Liver (tissue), 10 donors: ENCODE measurements at places on chromosomes 11 and 22. TPM values are rescaled to one million over a fixed set of nuclear protein-coding genes. Genes with fewer than 3 reads are reported as not detected.
A peak's percentile ranks its signal among the peaks of the same experiment; 100 is the strongest.

Gene ART5
- not detected for polyA plus RNA-seq

Gene PNPLA5
- polyA plus RNA-seq: not detected

Gene NOX4
- polyA plus RNA-seq: 0.29 TPM

Gene BLID
- polyA plus RNA-seq: not detected

Gene OR51B5
- not detected for polyA plus RNA-seq

Gene SLC6A5
- not detected for polyA plus RNA-seq

Gene ENDOD1
- polyA plus RNA-seq: 5.1 TPM

Gene OR52I1
- polyA plus RNA-seq: not detected

Gene ARVCF
- 3.8 TPM for polyA plus RNA-seq

Gene BAIAP2L2
- polyA plus RNA-seq: 0.44 TPM

Gene DERL3
- 3.3 TPM for polyA plus RNA-seq

Gene KCNK4
- polyA plus RNA-seq: not detected

- no peak for DNase-seq
These were observed 17.0 kb downstream of the KCNE3 start for GRCh38 chr11:74450318-74450717.

DNA sequence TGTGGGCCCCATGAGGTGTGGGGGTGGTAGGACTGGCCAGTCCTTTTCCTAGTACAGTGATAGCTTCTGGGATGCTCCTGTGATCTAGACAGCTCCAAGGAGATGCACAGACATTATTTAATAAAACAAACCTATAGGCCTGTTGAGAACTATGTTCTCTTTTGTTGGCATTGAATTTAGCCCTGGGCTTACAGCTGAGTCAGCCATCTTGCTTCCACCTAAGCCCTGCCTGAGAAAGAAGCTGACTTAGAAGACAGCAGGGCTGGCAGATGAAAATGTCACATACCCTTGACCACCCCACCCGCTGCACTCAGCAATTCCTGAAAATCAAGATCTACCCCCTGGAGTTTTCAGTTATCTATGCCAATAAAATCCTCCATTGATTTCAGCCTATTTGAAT, 353.2 kb downstream of the CADM1 start:
- no peak for DNase-seq

- DNase-seq: no peak
These were observed 26.1 kb upstream of the ZBTB44 start for GRCh38 chr11:130340671-130341319.

GRCh38 chr11:64877390-64878222, 815 bp downstream of the EHD1 start:
- DNase-seq: no peak

DNA sequence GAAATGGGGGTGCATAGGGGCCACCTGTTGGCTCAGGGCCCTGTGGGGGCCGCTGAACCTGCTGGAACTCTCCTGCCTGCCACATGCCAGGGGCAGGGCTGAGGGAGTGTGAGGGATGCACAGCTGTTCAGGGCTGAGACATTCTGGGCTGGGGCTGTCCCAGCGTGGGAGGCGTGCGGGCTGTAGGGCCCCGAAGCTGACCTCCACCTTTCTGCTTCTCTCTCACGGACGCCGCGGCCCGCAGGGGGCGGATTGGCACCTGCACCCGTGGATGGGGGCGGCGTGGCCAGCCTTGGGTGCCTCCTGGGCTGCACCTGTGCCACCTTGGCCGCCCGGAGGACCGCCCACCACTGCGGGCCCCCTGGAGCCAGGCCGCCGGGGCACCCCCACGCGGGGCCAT, 4.1 kb downstream of the CCDC188 start:
- no peak for DNase-seq

- no peak for DNase-seq
These were observed 85.8 kb downstream of the RELT start for GRCh38 chr11:73461964-73462363.

GRCh38 chr11:82895437-82896091, 4.7 kb downstream of the PRCP start:
- no peak for DNase-seq

DNA sequence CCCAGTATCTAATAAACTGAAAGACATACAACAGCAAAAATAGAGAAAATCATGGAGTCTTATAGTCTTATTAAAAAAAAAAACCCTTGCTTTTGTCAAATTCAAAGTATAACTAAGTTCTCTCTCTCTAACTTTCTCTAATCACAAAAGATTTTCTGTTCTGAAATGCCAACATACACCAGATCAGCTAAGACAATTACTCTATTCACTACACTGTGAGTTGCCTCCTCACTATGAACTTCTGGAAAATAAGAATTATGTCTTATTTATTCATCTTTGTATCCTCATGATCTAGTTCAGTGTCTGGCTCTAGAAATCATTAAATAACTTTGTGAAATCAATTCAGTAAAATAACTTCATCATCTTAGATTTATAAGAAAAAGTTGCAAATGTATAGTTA, 12.7 kb downstream of the FAM76B start:
- DNase-seq: no peak

GRCh38 chr22:17770180-17771077, 3.8 kb downstream of the BID start:
- no peak for DNase-seq

DNA sequence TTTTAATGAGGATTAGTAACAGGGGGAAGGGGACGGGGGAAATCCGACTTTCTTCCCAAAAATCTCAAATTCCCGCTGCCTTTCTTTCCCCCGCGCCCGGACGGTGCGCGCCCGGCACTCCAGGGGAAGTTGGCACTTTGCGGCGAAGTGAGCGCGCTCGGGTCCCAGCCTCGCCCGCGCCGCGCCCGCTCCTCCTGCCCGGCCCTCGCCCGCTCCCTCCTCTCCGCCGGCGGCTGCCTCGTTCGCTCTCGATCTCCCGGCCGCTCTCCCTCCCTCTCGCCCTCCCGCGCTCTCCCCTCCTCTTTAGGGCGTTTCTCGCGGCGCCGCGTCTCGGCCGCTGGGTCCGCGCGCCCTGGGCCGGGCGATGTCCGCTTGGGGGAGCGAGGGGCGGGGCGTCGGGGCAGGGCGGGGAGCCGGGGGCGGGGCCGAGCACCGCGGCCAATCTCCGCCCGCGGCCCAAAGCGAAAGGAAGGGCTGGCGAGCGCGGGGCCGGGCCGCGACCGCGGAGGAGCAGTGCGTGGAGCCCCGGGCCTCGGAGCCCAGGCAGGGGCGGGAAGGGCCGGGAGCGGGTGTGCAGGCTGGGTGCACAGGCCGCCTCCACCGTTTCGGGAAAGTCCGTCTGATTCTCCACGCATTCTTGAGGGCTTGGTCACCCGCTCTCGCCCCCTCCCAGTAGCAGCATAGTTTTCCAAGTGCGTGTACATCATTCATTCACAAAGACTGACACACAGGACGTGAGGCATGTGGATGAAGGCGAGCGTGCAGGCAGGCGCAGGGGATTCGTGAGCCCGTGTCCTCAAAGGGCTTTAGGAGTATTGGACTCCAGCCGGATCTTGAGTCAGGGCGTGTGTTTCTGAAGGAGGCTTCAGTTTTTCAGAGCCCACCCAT, 65.1 kb downstream of the ETS1 start:
- peak; percentile 92 for DNase-seq

GRCh38 chr22:36198536-36198935, 3.1 kb downstream of the APOL4 start:
- DNase-seq: no peak

- no peak for DNase-seq
These were observed 19.1 kb downstream of the RFPL2 start for GRCh38 chr22:32185821-32186220.

DNA sequence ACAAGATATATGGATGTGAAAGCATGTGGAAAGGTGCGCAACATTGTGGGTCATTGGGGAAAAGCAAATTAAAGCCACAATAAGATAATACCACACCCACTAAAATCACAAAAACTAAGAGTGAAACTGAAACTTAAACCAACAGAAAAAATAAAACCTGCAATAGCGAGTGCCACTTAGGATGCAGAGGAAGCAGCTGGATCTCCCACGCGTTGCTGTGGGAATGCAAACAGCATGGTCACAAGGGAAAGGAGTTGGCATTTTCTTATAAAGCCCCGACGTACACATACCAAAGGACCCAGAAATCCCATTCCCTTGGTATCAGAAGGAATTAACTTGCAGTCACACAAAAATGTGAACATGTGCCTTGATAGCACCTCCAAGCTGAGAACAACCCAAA, 712.0 kb downstream of the TBC1D22A start:
- no peak for DNase-seq

DNA sequence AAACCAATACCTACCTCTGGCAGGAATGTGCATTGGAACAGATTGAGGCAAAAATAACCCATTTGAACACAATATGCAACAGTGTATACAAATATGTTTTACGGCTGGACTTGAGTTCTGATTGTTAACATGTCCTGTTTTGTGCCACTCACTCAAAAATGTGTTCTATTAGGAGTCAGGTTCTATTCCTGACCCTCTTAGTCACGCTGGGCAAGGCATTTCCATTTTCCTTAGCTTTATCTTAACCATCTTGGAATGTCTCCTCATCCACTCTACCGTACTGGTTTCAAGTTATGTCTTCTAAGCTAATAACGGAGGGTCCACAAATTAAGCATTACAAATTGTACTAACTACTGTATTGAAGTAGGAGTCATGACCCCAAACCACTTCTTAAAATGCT, 78.6 kb downstream of the MAML2 start:
- no peak for DNase-seq

- no peak for DNase-seq
These were observed 258.7 kb upstream of the CCDC90B start for GRCh38 chr11:83544846-83545245.

DNA sequence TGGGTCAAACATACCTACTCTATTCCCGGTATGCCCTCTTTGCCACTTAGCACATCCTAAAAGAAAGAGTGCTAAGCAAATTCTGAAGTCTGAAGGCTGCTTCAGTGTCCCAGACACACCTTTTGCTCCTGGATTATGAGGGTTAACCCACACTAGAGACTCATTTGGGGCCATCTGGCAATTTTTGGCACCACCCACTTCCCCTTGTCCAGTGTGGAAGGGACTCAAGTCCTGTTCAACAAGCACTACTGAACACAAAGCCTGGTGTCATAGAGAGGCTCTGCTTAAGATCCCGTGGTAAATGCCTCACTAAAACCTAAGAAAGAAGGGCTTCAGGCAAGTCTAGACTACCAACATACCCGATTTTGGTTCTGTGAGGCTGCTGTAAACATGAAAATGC, 85.8 kb downstream of the SERGEF start:
- DNase-seq: no peak

DNA sequence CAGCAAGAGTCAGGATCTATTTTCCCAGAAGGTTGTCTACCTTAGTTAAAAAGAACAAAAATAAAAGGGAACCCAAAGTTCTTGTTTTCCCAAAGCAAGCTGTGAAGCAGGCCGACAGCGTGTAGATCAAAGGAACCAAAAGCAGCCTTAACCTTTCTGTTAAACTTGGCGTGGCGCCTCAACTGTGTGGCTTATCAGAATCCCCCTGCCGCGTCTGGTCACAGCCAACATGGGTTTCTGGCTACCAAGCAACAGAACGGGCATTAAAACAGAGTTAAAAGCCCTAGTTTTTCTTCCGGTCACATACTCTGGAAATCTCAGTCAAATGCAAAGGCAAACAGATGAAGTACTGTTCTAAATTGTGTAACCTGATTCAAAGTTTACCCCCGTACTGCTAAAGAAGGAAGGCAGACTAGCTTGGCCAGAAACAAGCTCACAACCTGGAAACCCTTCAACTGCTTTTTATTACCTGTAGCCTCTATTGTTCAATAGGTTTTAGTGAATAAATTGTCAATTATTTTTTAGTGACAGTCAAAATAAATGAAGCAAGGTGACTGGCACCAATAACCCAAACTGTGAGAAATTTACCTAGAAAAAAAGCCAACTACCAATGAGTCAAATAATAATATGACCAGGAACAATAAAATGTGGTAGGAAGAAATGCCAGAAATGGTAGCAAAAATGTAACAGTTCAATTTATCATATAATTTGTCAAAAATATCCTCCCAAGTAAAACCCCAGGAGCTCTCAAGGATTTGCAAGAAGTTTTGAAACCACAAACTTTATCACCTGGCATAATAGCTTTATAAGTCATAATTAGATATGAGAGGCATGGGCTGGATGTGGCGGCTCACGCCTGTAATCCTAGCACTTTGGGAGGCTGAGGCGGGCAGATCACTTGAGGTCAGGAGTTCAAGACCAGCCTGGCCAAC, 21.4 kb downstream of the CHKA start:
- peak; percentile 72 for DNase-seq
